ENCODE measurements at places on chromosomes 6 and 20. TPM values are rescaled to one million over a fixed set of nuclear protein-coding genes. Genes with fewer than 3 reads are reported as not detected.

The HLA-DRB1 gene
- not detected for total RNA-seq

The PRRC2A gene
- total RNA-seq = 229 TPM

DNA sequence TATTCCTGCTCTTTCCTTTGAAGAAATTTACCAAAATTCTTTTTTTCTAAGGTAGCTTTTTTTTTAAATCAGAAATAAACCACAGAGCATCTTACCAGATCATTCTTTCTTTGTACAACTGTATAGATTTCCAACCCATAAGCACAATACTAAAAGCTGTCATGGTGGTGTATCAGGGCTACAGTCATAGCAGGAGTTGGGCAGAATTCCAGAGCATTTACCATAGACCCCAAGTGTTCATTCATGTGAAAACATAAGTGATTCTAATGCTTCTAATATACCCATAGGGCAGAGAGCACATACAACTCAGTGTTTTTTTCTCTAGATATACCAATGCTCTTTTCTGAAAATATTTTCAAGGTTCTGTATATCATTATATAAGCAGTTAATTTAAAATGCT, 392.5 kb downstream of the FRK start:
- H3K27me3 ChIP-seq = no peaks in the 10 kb centered on the region
- no peak overlapping the region for H3K4me3 ChIP-seq
- H3K36me3 ChIP-seq = no peaks in the 10 kb centered on the region
- no peak overlapping the region for H3K27ac ChIP-seq
- DNase-seq = no peak

DNA sequence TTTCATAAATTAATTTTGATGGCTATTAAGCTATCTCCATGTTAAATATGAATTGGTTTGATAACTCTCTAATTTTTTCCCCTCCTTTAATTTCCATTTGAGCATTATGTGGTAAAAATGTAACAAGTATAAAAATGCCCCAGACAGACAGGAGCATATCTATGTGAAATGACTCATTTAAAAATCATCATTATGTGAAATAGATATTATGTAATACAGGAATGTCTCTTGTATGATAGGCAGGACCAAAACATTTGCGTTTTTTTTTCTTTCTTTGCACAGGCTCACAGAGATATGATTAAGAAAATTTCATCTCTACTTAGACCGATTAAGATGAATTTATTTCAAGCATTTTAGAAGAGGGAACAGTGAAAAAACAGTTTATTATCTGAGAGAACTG, 95.8 kb downstream of the AKAP7 start:
- DNase-seq = no peak
- no peaks in the 10 kb centered on the region for H3K4me1 ChIP-seq
- H3K27me3 ChIP-seq = no peaks in the 10 kb centered on the region
- no peaks in the 10 kb centered on the region for H3K36me3 ChIP-seq
- no peak overlapping the region for H3K27ac ChIP-seq
- no peak overlapping the region for H3K4me3 ChIP-seq

DNA sequence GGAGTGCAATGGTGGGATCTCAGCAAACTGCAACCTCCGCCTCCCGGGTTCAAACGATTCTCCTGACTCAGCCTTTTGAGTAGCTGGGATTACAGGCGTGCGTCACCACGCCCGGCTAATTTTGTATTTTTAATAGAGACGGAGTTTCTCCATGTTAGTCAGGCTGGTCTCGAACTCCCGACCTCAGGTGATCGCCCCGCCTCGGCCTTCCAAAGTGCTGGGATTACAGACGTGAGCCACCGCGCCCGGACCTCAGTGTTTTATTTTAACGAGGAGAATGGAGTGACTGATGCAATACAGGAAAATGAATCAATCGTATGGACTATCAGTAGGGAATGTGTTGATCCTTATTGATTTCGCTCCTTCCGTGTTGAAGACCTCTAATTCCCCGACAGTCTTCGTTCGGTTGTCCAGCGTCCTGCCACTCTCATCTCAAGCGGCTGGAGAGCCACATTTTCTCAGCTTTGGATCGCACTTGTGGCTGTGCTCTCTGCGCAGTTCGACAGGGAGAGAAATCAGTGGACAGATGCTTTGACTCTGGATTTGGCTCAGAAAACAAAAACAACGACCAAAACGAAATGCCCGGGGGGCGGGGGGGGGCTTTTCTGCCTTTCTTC, 166.2 kb downstream of the TRIM27 start:
- no peaks in the 10 kb centered on the region for H3K36me3 ChIP-seq
- H3K4me1 ChIP-seq = no peaks in the 10 kb centered on the region
- no peak for DNase-seq
- no peaks in the 10 kb centered on the region for H3K27me3 ChIP-seq
- H3K4me3 ChIP-seq = no peak overlapping the region

Measured in endothelial cell of umbilical vein (primary cell).